ENCODE measurements at places on chromosomes 3 and 15. TPM values are rescaled to one million over a fixed set of nuclear protein-coding genes. Genes with fewer than 3 reads are reported as not detected.

DNA sequence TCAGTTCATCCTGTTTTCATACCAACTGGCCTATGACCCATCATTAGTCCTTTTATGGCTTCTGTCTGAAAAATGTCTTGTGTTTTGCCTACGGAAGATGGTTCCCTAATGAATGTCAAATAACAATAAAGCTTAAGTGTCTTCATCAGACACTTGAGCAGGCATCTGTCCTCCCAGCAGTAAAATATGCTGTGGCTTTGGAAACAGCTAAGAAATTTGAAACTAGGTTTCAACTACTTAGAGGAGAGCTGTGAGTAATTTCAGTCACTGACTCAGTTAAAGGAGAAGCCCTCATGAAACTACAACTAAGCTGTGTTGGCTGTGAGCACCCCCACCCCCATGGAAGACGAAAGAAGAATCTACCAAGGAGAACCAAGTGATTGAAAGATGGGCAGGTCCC is 409.4 kb upstream of the PPP2R3A start:
- no peak for DNase-seq

DNA sequence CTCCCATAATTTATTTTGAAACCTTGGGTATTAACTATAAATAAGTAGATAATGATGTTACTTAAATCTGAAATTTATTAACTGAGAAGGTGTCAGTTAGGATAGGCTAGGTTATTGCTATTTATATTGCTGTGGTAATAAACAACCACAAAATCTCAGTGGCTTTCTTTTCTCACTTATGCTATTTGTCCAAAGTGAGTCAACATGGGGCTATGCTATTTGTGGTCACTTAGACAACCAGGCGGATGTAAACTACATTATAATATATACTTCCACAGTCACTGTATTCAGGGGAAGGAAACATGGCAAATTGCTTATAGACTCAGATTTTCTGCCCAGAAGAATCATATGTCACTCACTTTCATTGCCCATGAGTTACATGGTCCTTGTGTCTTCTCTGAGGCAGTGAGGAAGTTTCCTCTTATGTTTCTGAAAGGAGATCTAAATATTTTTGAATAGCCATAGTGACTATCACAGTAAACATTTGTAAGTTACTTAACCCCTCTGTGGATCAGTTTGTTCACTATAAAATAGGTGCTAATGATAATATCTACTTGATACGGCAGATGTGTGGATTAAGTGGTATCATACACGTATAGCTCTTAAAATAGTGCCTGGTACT is 19.8 kb downstream of the HMG20A start:
- no peak for DNase-seq

DNA sequence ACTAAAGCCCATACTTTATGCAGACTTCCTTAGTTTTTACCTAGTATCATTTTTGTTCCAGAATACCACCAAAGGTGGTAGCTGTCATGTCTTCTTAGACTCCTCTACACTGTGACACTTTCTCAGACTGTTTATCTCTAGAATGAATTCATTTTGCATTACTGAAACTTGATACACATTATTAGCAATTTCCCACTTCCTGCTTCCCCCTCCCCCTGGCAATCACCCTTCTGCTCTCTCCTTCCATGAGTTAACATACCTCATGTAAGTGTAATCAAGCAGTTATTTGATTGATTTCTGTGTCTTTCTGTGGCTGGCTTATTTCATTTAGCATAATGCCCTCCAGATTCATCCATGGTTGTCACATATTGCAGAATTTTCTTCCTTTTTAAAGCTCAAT is 204.9 kb downstream of the STAG1 start:
- DNase-seq = no peak

DNA sequence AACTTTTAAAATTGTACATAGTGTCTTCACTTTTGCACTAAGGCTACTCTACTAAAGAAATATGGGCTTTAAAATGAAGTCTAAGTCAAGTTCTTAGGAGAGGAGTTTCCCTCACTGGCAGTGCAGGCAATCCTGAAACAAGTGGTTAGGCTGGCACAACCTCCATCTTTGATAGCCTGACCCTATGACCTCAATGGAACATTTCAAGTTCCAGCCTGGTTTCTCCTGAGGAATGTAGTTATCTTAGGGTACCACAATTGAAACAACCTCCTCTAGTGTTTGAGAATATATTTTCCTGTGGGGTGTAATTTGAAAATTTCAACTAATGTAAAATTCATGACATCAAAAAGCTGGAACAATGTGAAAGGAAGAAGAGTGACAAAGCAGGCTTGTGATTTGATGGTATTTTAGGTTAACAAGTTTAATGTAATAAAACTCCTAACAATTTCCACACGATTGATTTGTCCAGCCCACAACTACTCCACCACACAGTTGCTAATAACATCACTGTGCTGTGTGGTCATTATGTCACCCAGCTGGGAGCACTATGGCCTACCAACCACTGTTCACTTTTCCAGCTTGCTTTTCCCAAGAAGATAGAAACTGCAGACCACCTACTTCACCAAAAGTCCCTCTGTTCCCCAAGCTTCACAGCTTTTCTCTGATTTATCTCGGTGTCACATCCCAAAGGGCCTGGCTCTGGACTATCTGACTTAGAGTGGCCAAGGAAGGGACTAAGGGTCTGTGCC is 1.8 kb downstream of the WWTR1 start:
- DNase-seq = no peak

IFT122 gene
- total RNA-seq = 16.5 TPM

RGMA gene
- total RNA-seq = 16.9 TPM

All from left ventricle myocardium inferior (tissue), 1 donor.